ENCODE measurements at places on chromosomes 5 and 9. TPM values are rescaled to one million over a fixed set of nuclear protein-coding genes. Genes with fewer than 3 reads are reported as not detected.

The TRPM6 gene
- total RNA-seq: 0.53 TPM

The ECSCR gene
- 5.5 TPM for total RNA-seq

DNA sequence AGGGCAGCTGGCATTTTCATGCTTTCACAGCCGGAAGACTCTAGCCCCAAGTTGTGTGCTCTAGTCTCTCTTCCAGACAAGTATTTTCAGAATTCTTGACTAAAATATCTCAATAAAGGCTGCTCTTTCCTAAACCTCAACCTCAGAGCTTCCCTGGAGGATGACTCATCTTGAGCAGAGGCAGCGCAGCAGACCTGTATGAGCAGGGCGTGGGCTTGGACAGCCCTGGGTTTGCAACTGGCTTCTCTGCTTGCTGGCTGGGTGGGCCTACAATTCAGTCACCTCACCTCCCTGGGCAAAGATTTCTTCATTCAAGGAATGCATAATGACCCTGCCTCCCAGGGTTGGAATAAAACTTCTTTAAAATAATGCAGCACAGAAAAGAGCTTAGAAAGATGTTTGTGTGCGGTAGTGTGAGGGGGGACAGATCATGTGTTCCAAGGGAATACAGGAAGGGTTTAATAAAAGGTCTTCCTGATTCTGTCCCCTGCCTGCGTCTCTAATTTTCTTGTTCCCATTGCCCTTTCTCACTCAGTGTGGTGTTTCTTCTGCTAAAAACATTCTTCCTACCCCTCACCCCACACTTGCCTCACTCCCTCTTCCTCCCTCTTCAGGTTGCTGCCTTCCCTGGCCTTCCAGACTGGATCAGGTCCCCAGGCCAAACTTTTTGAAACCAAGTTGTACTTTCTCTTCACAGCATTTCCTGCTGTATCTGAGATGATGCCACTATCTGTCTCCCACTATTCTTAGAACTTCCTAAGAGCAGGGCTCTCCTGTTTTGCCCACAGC, 39.4 kb upstream of the MAP1B start:
- no peak for DNase-seq

GRCh38 chr9:19192202-19193028, 38.1 kb upstream of the DENND4C start:
- no peak for DNase-seq

All from suprapubic skin (tissue), 4 donors.